ENCODE measurements at places on chromosomes 11 and 22.

DNA sequence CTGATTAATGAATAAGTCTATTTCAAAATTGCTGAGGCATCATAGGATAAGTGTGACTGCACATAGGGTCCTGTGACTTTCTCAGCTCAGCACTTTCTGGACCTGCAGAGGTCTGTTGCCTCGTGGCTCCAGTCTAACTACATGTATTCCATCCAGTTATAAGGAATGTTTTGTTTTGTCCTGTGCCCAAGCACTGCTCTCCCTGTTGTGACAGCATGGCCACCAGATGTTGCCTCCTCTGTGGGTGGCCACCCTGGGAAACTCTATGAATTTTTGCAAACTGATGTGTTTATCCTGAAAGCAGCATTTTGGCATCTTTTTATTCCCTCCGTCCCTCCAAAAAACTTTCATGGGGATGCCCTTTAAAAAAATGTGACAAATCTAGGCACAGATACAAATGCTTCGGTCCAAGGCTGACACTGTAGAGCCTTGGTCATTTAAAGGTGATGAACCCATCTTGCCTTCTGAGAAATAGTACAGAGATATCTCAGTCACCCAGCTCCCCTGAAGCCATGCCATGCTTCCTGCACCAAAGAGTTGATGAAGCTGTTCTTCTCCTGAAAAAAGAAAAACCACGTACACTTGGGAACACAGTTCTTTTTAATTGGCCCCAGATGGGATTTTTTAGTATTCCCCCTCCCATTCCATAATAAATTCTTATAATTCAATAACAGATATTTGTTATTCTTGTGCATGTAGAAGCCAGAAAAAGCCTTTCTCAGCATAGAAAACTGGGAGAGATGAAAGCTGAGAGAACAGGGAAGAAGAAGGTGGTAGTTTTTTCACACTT is 72.6 kb downstream of the CCDC34 start:
- DNase-seq = no peak

GRCh38 chr11:119195680-119196079 is 10.4 kb downstream of the NHERF4 start:
- no peak for DNase-seq

DNA sequence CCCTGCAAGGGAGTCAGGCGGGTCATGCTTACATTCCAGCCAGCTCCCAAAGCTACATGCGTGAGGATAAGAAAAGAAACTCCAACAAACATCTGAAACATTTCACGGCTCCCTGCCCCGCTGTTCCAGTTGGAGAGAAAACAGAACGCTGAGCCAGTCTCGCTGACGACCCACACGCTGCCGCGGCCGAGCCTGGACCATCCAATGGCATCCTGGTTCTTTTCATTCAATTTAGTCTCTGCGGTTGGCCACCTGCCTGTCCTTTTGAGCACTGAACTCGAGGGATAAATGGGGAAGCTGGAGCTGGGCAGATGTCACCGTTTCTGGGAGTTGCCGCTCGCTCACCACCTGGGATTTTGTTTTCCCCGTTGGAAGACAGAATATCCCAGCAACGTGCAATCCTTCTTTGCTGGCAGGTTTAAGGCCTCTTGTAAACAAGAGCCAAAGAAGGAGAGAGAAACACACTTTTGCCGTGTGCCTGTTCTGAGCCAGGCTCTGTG is 45.3 kb upstream of the SHISAL1 start:
- no peak for DNase-seq

DNA sequence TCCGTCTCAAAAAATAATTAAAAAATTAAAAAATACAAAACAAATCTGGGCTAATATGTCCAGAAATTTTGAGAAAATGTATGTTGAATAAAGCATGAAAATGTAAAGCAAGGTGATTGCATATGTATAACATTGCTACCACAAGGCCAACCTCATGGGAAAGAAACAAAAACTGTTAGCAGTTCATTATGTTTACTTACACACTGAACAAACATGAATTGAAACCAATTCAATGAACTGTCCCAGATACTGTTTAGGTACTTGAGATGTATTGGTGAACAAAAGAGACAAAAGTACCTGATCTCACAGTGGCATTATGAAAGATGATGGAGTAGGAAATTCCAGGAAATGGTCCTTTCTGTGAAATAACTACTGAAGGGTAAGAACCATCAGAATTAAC is 43.8 kb upstream of the IGLL5 start:
- DNase-seq = no peak

GRCh38 chr11:89452780-89453179 is 38.4 kb downstream of the NOX4 start:
- DNase-seq = no peak

GRCh38 chr11:64879244-64879900 is 951 bp upstream of the EHD1 start:
- no peak for DNase-seq

DNA sequence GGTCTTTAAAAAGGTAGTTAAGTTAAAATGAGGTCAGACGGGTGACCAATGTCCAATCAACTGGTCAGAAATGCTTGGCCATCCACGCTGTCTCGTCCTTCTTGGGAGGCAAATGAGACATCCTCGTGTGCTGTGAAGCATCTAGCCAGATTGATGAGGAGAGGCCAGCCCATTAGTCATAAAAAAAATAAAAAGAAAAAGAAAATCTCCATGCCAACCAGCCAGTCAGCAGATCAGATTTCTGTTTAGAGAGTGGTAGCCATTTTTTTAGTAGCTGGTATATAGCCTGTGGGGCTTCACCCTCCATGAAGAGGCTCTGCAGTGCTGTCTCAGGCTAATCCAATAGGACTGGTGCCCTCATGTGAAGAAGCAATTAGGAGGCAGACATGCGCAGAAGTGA is 343.1 kb upstream of the SYN3 start:
- DNase-seq = no peak

DNA sequence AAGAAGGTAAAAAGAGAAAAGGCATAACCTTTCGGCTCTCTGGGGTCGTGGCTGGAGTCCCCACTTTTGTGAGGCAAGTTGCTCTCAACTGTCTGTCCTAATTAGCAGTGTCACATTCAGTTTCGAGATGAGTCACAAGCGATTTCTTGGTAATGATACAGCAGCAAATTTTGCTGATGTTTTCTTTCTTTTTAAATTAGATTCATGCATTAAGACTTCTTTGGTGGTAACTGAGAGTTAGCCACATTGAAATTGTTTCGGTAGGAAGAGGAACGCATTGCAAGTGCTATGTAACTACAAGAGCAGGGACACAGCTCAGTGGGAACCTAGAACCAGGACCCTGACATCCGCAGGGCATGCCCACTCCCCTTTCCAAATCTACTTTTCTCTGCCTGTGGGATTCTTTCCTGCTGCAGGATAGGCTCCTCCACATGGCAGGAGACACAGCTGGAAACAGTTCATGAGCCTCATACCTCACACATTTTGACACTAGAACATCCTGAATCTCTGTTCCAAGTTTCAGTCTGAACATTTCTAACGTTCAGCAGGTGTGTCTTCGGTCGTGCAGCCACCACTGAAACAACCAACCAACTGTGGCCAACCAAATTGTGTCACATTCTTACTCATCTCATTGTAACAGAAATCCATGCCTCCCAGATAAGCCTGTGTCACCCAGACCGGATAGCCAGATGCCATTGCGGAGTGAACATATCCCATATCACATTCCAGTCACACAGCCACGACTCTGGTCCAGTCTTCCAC is 987.6 kb downstream of the NTM start:
- DNase-seq = peak; percentile 54

DNA sequence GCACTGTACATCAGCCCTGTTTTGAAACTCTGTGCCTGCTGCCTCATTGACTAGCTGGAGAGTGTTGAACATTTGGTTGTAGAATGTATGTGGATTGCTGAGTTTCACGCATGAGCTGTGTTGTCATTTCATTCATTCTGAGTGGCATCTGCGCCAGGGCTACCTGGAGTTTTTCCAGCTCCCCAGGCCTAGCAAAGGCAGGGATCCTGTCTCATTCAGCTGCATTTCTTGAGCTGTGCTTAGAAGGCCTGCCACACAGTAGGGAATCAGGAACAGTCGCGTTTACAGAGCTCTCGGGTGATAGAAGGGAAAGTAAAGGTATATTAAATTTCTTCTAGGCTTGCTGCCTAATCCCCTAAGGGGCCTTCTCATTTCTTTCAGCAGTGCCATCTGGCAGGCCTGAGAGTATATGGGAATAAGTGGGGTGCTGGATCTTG is 44.3 kb downstream of the PTPRJ start:
- no peak for DNase-seq

GRCh38 chr11:27394781-27395228 is 31.8 kb upstream of the CCDC34 start:
- no peak for DNase-seq

GRCh38 chr22:39208013-39208680 is 36.6 kb downstream of the PDGFB start:
- no peak for DNase-seq

Data from GM10248 (cell line).